ENCODE measurements at places on chromosomes 4 and X. TPM values are rescaled to one million over a fixed set of nuclear protein-coding genes. Genes with fewer than 3 reads are reported as not detected.

DNA sequence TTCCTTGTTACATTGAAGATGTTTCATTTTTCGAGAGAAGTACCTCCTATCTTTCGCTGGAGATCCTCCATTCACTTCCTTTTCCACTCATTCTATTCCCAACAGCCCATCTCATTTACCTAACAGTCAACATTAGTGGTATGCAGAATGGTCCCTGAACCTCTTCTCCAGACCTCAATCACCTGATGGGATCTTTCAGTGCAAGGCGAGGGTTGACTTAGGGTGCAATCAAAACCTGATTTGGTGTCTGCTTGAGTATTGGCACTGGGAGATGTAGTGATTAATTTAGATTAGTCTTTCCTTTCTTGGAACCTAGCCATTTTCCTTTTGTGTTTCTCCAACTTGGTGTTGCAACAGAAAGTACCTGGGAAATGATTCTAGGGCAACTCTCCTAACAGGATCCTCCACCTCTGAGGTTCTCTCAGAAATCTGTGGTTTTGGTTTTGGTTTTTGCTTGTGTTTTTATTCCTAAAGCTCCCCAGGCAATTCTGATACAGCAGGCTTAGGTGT is 18.4 kb downstream of the DDX3X start:
- H3K4me3 ChIP-seq, result no peak overlapping the region
- peaks cover 12% of the 10 kb centered on the region for H3K4me1 ChIP-seq
- no peak overlapping the region for H3K27ac ChIP-seq
- peaks cover 38% of the 10 kb centered on the region for H3K36me3 ChIP-seq
- no peak for DNase-seq

- H3K27ac ChIP-seq, result no peak overlapping the region
- H3K4me1 ChIP-seq, result no peaks in the 10 kb centered on the region
- DNase-seq, result no peak
- no peaks in the 10 kb centered on the region for H3K36me3 ChIP-seq
- no peak overlapping the region for H3K4me3 ChIP-seq
Observed at GRCh38 chrX:23857363-23857762, 50.4 kb downstream of the APOO start.

GRCh38 chr4:62450740-62451139 is 1250.6 kb downstream of the ADGRL3 start:
- no peaks in the 10 kb centered on the region for H3K36me3 ChIP-seq
- H3K27ac ChIP-seq, result no peak overlapping the region
- no peak for DNase-seq
- no peaks in the 10 kb centered on the region for H3K4me1 ChIP-seq
- no peak overlapping the region for H3K4me3 ChIP-seq

DNA sequence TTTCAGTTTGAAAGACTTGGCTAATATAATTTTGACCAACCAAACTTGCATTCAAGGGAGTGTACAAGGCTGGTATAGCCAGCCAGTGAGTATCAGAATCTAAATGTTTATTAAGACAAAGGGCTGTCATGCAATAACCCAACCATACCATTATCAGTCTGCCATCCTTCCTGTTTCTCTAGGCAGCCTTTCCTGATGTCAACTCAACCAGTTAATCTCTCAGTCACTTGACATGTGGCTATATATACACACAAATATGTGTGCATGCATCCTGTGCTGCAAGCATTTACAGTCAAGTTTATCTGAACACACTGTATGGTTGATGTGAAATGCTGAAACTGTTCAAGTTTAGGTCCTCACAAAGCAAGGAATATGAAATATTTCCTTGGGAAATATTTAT is 17.2 kb downstream of the BTK start:
- H3K36me3 ChIP-seq, result no peaks in the 10 kb centered on the region
- no peak overlapping the region for H3K27ac ChIP-seq
- no peak for DNase-seq
- H3K4me1 ChIP-seq, result no peaks in the 10 kb centered on the region

DNA sequence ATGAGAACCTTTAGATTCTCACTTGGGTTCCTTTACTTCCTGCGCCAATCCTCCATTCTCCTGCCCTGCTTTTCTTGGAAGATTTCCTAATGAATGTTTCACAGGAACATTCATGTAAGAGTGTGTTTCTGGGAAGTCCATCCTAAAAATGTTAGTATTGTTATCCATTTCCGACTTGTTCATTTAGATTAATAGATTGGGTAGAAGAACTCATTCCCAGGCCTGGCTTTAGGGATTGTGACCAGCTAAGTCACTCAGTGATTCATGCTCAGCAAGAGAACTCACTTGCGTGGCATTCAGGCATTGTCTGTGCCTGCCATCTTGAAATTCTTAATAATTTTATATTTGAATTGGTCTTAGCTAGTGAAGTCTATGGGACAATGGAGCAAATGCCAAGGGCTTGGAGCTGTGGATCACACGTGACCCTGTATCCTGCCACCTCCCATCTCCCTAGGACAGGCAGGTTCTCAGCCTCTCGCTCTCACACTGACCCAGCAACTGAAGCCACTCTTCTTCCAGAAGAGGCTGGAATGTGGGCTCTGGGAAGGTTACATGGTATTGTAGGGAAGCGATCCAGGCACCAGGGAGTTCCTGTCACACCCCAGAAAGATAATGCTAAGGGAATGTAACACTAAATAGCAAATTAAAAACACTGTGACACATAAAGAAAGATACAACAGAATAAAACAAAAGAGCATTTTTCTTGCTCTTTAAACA is 562.1 kb downstream of the TMA16 start:
- no peak for DNase-seq
- H3K36me3 ChIP-seq, result no peaks in the 10 kb centered on the region
- H3K4me1 ChIP-seq, result no peaks in the 10 kb centered on the region
- H3K27ac ChIP-seq, result no peak overlapping the region
- no peaks in the 10 kb centered on the region for H3K27me3 ChIP-seq

DNA sequence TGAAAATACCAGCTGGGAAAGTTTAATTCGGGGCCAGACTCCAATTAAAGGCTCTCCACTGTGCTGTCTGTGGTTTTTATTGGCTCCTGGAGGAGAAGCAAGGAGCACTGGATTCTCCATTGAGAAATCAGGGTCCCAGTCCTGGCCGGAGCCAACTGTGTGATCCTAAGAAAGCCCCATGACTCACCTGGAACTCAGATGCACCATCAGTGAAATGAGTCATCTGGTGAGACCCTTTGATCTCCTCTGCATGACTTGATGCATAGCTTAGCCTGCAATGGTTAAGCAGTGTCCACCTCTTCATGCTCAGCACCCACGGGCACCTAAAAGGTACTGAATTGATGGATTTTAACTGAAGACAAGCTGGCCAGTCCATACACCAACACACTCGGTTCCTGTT is 119.2 kb upstream of the VCX3B start:
- no peak overlapping the region for H3K4me3 ChIP-seq
- DNase-seq, result no peak
- no peaks in the 10 kb centered on the region for H3K36me3 ChIP-seq
- no peaks in the 10 kb centered on the region for H3K27me3 ChIP-seq
- H3K27ac ChIP-seq, result no peak overlapping the region
- H3K4me1 ChIP-seq, result no peaks in the 10 kb centered on the region

DNA sequence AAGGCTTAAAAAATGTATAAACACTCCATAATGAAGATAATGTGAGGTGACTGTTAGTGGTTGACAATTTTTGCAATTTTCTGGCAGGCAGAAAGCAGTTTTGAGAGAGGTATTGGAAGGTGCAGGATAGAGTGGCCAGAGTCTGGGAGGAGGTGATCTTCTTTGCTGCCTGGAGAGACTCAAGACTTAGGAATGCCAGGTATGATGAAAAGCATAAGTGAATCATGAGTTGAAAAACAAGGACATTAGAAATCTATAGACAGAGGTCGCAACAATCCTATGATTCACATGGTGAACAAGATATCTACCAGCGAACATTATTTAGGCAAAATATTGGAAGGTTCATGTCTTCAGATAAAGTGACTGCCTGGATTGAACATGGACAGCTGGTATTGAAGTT is 118.5 kb downstream of the CFAP299 start:
- H3K36me3 ChIP-seq, result no peaks in the 10 kb centered on the region
- no peak overlapping the region for H3K27ac ChIP-seq
- no peaks in the 10 kb centered on the region for H3K27me3 ChIP-seq
- no peak overlapping the region for H3K4me3 ChIP-seq

DNA sequence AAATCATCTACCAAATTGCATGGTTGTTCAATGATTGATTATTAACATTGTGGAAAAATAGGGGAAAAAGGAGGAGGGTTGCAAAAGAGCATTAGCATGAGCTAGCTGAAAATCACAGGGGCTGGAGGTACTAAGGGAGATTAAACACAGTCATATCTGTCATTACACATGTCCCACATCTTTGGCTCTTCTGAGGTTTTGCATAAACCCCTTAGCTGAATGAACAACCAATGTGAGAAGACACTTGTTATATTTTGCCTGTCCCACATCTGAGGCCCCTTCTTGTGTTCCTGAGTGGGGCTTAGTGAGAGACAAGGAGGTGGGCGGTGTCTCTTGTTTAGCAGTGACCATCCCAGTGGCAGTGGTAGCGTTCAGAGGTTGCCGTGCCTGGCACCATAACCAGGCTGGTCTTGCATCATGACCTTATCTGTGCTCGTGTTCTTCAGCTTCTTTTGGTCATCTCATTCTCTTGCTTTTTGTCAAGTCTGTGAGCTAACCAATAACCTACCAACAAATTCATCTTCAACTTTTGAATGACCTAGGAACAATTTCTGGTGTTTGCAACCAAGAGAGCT is 95.6 kb downstream of the MID1IP1 start:
- H3K36me3 ChIP-seq, result no peaks in the 10 kb centered on the region
- DNase-seq, result no peak
- H3K27me3 ChIP-seq, result peaks cover 8% of the 10 kb centered on the region
- H3K27ac ChIP-seq, result no peak overlapping the region

DNA sequence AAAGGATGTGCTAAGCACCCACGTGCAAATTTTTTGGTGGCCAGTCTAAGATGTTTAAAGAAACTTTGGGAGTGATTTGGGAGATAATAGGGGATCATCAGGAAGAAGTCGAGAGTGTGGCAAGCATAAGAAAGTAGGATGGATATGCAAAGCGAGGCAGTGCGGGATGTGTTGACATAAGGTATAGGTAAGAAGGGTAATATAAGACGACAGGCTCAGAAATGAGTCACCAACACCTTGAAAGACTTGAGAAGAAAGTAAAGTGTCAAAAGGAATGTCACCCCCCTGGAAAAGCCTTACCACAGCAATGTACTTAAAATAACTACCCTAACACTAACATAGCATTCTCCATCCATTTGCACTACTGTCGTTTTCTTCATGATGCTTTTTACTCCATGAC is 69.8 kb upstream of the BMP2K start:
- H3K36me3 ChIP-seq, result no peaks in the 10 kb centered on the region
- H3K27ac ChIP-seq, result no peak overlapping the region
- peaks cover 3% of the 10 kb centered on the region for H3K4me1 ChIP-seq
- H3K4me3 ChIP-seq, result no peak overlapping the region
- DNase-seq, result no peak
- no peaks in the 10 kb centered on the region for H3K27me3 ChIP-seq

Gene CSAG1
- total RNA-seq, result not detected

Measured in adrenal gland (tissue), 19 donors.